Hematopoietic multipotent progenitor cell (in vitro differentiated cells): ENCODE measurements at places on chromosomes 4 and X. TPM values are rescaled to one million over a fixed set of nuclear protein-coding genes. Genes with fewer than 3 reads are reported as not detected.

NSUN7 gene
- 3.2 TPM for total RNA-seq

LGI2 gene
- not detected for total RNA-seq

AADAT gene
- 2.2 TPM for total RNA-seq

DNA sequence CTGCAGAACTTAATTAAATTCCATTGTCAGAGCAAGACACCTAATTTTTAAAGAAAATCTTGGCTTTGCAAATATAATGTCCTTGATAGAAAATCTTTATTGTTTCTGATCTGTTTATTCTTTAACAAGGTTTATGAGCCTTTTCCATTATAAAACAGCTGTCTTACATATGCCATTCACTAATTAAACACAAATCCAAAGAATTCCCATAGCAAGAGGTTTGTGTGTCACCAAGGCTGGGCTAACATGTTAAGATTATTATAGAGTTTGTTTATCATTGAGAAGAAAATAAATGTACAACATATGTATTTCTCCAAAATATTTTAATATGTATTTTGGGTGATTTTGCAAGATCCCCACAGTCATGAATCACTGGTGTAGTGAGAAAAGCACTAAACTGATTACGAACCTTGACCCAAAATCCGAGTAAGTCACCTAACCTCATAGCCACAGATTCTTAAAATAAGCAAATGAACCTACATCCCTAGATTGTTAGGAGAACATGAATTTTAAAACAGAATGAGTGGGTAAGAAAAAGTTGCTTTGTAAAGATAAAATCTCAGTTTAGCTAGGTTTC is 694.8 kb upstream of the INTU start:
- no peak for DNase-seq

- DNase-seq, result no peak
These were observed 46.9 kb downstream of the ANTXR2 start for GRCh38 chr4:80026100-80026499.
